ENCODE measurements at places on chromosomes 1 and 21. TPM values are rescaled to one million over a fixed set of nuclear protein-coding genes. Genes with fewer than 3 reads are reported as not detected.

Gene C2CD2
- 0.07 TPM for total RNA-seq

Gene FAM72A
- total RNA-seq = 27.6 TPM

Gene IPP
- 8.2 TPM for total RNA-seq

Gene MORC3
- 13.8 TPM for total RNA-seq

- H3K27me3 ChIP-seq = no peaks in the 10 kb centered on the region
- no peak overlapping the region for H3K4me3 ChIP-seq
- no peaks in the 10 kb centered on the region for H3K4me1 ChIP-seq
- H3K36me3 ChIP-seq = peaks cover 2% of the 10 kb centered on the region
- no peak for DNase-seq
These were observed 38.8 kb upstream of the EPHA8 start for GRCh38 chr1:22524481-22524880.

DNA sequence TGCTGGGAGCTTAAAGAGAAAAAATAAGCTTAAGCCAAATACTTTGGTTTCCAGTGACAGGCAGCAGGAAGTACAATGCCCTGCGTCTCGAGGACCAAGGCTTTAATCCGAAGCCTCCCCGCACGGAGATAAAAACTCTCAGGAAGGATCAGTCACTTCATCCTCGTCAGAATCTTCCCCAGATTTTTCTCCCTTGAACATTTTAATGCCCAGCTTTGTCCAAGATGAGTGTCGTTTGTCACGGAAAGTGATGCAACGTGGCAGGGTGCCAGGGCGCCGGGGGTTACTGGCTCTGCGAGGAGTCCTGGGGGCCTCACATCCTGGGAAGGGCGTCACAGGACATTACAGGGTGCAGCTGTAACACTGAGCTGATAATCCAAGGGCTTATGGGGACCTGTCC lies 25.2 kb upstream of the PCBP3 start:
- no peak overlapping the region for H3K4me3 ChIP-seq
- H3K4me1 ChIP-seq = no peaks in the 10 kb centered on the region
- no peaks in the 10 kb centered on the region for H3K36me3 ChIP-seq

DNA sequence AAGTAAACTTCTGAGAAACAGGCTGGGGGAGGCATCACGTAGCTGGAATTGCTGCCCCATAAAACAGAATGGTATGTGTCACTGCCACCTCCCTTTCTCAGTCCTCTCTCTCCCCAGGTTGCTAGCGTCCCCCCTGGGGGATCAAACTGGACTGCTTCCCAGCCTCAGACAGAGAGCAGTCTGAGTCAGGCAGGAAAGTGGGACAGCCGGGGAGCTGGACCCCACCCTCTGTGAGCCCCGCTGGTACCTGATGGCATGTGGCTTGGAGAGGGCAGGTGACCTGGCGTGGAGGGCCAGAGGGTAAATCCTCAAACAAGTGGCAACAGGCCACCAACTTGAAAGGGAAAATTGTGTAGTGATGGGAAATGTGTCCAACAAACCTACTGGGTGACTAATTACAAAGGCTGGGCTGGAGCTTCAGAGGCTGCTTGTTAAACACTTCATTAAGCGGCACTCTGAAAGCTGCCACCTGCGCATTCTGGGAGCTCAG lies 1.0 kb upstream of the SFN start:
- H3K36me3 ChIP-seq = no peaks in the 10 kb centered on the region
- DNase-seq = no peak
- no peak overlapping the region for H3K27ac ChIP-seq
- H3K27me3 ChIP-seq = no peaks in the 10 kb centered on the region

DNA sequence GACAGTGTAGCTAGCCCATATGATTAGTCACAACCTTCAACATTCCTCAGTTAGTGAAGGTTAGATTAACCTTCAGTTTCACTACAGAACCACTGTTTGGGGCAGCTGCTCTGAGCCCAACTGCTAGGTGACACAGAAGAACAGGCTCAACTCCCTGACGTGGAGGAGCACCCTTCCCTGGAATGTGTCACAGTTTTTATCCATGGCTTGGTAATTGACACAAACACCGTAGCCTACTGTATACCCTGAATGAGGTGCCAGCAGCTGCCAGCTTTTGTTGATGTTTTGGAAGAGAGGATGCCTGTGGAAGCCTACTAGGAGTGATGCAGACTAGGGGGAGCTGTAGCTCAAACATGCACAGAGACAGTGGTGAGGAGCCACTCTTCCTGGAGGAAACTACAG lies 56.6 kb upstream of the CR2 start:
- peaks cover 6% of the 10 kb centered on the region for H3K4me1 ChIP-seq
- DNase-seq = no peak
- no peaks in the 10 kb centered on the region for H3K27me3 ChIP-seq
- no peak overlapping the region for H3K4me3 ChIP-seq
- H3K36me3 ChIP-seq = no peaks in the 10 kb centered on the region
- no peak overlapping the region for H3K27ac ChIP-seq

GRCh38 chr1:209268479-209268878 lies 315.0 kb upstream of the CAMK1G start:
- no peak overlapping the region for H3K27ac ChIP-seq
- H3K4me1 ChIP-seq = no peaks in the 10 kb centered on the region
- H3K27me3 ChIP-seq = no peaks in the 10 kb centered on the region
- H3K36me3 ChIP-seq = no peaks in the 10 kb centered on the region

GRCh38 chr21:46181953-46182547 lies 2.2 kb downstream of the SPATC1L start:
- H3K4me3 ChIP-seq = no peak overlapping the region
- H3K27ac ChIP-seq = no peak overlapping the region
- peaks cover 25% of the 10 kb centered on the region for H3K4me1 ChIP-seq
- DNase-seq = no peak

DNA sequence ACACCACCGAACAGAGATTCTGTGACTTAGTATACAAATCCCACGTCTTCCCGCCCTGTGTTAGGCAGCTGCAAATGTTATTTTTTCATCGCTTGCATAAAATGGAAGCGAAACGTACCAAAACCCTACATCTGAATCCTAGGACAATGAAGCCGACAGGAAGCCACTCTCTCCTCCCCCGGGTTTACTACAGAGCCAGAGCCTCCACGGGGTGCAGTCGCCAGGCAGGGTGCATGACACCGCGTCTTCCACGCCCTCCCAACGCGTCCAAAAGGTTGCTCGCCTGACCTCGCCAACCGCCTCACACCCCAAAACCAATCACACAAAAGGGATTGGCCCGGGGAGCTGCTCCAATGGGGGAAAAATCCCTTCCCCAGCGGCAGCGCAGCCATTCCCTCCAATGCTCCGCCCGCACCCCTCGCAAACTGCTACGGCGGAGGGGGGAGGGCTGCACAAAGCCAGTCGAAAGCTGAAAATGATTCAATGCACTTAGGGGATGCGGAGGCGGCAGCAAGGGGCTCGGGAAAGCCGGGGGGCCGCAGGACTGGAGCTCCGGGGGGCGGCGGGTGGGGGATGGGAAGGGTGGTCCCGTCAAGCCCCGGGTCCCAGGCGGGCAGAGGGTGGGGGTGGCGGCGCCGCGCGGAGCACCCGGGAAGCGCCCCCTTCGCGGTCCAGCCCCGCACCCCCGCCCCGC lies 701 bp downstream of the CEP170 start:
- H3K4me1 ChIP-seq = peaks cover 51% of the 10 kb centered on the region
- H3K27ac ChIP-seq = peak overlapping the region; percentile 86
- DNase-seq = peak; percentile 86
- peak overlapping the region; percentile 77 for H3K4me3 ChIP-seq
- no peaks in the 10 kb centered on the region for H3K27me3 ChIP-seq

- H3K27ac ChIP-seq = no peak overlapping the region
- no peaks in the 10 kb centered on the region for H3K36me3 ChIP-seq
- DNase-seq = peak; percentile 89
- H3K4me3 ChIP-seq = no peak overlapping the region
- H3K27me3 ChIP-seq = no peaks in the 10 kb centered on the region
These were observed 21.4 kb downstream of the SLC2A7 start for GRCh38 chr1:9004700-9005394.

All from Karpas-422 (cell line).